ENCODE measurements at places on chromosomes 6 and 20. TPM values are rescaled to one million over a fixed set of nuclear protein-coding genes. Genes with fewer than 3 reads are reported as not detected.

Gene CLDN20
- total RNA-seq = not detected

Gene PSORS1C2
- not detected for total RNA-seq

Gene GGT7
- 9.3 TPM for total RNA-seq

Gene ASIP
- total RNA-seq = not detected

Gene RPS6KA2
- total RNA-seq = 15.5 TPM

Gene TRIM15
- not detected for total RNA-seq

Gene MLIP
- not detected for total RNA-seq

Gene VGLL2
- total RNA-seq = not detected

Gene TCP11
- total RNA-seq = 0.32 TPM

All from fibroblast of villous mesenchyme (primary cell).